NCI-H1105 treated with DMSO at 0.1 percent for 48 hours (cell line): ENCODE measurements at places on chromosomes 2 and 18.
A peak's percentile ranks its signal among the peaks of the same experiment; 100 is the strongest.

DNA sequence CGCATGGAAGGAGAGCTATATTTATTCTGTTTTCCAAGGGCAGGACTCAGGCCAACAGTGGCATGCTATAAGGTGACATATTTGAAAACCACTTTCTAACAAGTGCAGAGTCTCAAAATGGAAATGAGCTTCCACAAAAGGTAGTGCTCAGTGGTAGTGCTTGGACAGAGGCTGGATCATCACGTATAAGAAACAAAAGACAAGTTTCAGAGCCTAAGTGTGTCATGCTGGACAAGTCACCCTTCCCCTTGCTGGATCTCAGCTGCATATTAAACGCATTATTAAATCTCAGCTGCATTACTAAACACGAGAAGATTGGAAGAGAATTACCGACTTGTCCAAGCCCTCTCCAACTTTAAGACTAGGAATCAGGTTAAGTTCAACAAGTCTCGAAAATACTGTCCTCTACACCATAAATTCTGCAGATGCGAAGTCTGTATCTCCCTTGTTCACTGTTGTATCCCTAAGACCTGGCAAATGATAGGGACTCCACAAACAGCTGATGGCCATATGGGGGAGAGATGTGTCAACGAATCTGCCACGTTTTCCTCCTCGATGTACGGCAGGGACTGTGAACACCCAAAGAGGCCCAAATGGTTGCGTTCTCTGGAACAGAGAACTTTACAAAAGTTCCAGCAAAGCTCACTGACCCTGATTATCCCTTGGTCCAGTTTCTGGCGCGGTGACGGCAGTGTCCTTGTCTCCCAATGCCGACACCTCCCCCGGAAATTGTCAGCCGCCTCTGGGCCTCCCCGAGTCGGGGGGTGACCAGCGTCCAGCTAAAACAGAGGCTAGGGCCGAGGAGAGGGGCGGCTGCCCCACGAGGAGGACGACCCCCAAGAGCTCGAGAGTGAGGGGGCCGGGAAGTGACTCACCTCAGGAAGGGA lies 611 bp downstream of the NOL10 start:
- no peak for DNase-seq

- no peak for DNase-seq
Observed at GRCh38 chr2:101516823-101517690, 42.1 kb upstream of the RFX8 start.

DNA sequence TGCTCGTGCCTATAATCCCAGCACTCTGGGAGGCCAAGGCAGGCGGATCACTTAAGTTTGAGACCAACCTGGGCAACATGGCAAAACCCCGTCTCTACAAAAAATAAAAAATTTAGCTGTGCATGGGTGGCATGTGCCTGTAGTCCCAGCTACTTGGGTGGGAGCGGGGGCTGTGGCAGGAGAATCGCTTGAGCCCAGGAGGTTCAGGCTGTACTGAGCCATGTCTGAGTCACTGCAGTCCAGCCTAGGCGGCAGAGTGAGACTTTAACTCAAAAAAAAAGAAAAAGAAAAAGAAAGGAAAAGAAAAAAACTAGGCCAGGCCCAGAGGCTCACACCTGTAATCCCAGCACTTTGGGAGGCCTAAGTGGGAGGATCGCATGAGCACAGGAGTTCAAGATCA lies 30.8 kb downstream of the TWSG1 start:
- no peak for DNase-seq

- no peak for DNase-seq
Observed at GRCh38 chr2:32452338-32453064, 95.7 kb downstream of the BIRC6 start.

DNA sequence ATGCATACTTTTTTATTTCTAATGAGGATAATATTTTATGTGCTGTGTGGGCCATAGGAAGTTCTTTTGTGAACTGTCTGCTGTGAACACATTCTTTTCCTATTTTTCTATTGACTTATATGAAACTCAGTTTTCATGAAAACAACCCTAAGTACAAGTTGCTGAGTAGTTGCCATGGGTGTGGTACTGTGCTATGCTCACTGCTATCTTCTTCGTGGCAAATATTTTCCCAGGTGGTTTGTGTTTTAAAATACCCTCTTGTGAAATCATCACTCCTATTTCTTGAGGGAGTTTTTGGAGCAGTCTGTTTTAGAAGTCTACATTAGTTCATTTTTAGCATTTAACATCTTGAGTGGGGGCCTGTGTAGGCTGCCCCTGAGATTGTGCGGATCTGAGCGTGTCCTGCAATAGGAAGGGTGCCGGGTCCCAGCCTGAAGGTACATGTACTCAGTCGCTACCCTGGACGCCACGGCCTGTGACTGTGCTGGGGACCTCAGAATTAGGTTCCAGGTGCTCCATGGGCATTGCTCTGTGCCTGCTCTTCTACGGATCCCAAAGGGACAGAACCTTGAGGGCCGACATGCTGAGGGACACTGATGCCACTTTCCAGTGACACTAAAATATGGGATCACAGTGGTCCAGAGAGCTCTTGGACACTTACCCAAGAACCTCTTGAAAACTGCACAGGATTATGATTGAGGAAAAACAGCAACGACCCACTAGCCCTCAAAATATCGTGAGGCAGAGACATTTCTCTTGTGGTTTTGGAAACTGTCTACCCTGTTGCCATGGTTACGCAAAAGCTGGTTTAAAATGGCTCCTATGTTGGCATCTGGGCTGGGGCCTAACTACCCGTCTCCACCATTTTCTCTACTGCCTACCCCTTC lies 480.4 kb downstream of the TGIF1 start:
- no peak for DNase-seq

GRCh38 chr2:224449212-224450147 lies 47.6 kb upstream of the FAM124B start:
- DNase-seq: no peak

- DNase-seq: no peak
Observed at GRCh38 chr2:1995584-1995983, 251.3 kb upstream of the PXDN start.

- no peak for DNase-seq
Observed at GRCh38 chr2:166321076-166321475, 54.7 kb downstream of the SCN9A start.

GRCh38 chr2:174335988-174336500 lies 1.3 kb downstream of the SP9 start:
- DNase-seq: peak; percentile 49

- no peak for DNase-seq
Observed at GRCh38 chr18:50154420-50154819, 40.5 kb downstream of the MYO5B start.

DNA sequence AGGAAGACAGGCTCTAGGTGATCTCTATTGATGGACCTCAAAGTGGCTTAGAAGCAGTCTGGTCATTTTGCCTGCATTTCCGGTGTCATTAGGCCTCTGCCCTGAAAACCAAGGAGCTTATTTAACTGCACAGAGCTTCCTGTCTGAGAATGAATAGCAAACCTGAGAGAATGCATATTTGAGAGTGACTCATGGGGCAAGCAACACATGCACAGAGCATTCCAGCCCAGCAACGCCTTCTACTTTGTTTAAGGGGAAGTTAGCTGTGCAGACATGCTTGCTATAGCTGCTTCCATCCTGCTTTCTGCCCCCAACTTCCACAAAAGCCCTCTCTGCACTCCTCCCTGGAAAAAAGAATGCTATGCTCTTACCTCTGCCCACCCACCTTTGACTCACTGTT lies 232.8 kb downstream of the GRB14 start:
- no peak for DNase-seq

DNA sequence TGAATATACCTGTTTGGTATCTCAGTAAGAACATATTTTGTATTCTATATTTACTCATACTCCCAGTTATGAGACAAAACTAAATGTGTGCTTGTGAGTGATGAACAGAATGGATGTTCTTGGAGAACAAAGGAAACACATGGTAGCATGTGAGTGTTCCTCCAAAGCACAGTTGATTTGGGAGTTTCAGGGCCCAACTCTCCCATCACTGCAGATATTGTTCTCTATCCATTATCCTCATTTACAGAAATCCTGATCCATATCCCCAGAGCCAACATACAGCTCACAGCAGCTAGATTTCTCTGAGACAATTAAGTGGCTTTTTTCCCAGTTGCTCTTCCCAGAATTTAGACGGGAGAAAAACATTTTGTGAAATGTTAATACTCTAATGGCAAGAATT lies 75.6 kb upstream of the MAPRE2 start:
- DNase-seq: no peak
